ENCODE measurements at places on chromosomes 12 and 14.

GRCh38 chr14:72686101-72686500 lies 207.8 kb downstream of the DPF3 start:
- no peak for DNase-seq

DNA sequence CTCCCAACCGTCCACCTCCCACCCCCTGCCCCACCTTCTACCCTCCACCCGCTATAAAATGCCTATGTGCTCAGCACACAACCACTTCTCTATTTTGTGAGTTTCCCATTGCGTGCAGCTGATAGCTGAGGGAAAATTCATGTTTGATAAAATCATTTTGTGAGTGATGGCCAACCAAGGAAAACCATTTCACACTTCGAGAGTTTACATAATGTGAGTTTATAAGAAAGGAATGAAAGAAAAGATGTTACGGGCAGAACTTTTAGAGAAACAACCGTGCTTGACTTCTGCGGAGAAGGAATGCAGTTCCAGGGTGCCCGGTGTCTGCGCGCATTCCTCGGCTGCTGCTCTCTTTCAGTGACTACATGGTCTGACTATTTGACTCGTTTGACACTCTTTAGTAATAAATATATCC lies 140.9 kb downstream of the EFCAB11 start:
- no peak for DNase-seq

GRCh38 chr12:27969624-27970400 lies 2.7 kb downstream of the PTHLH start:
- DNase-seq: peak; percentile 11

GRCh38 chr12:14167005-14167628 lies 185.7 kb upstream of the GRIN2B start:
- no peak for DNase-seq

DNA sequence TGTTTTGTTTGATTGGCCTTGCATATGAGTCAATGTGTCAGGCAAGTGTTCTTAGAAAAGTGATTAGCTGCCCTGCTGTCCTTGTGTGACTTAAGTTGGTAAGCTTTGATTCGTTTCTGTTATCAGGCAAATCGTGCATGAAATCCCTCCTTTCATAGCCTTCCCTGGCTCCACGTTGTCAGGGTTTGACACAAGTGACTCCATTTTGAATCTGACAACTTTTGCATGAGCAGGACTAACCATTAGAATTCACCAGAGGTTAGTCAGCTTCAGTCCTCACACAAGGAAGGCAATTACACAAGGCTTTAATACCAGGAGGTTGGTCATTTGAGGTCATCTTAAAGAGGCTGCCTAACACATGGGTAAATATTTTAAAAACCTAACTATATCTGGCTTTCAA lies 68.2 kb downstream of the GPATCH2L start:
- DNase-seq: no peak

DNA sequence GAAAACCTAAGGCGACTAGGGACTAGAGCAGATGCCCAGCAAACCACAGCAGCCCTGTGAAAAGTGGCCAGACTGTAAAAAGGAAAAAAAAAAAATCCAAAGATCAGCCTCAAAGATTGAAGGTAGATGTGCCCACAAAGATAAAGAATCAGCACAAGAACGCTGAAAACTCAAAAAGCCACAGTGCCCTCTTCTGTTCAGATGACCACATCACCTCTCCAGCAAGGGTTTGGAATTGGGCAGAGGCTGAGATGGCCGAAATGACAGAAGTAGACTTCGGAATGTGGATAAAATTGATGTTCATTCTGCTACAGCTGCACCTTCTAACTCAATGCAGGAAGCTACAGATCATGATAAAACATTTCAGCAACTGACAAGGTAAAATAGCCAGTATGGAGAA lies 154.4 kb downstream of the GPHN start:
- DNase-seq: no peak

- DNase-seq: no peak
These were observed 186.4 kb upstream of the PRKD1 start for GRCh38 chr14:30114051-30114450.

- DNase-seq: no peak
These were observed 325 bp upstream of the CLIP1 start for GRCh38 chr12:122422730-122423257.

- peak; percentile 48 for DNase-seq
These were observed 4.6 kb downstream of the MTRFR start for GRCh38 chr12:123237646-123238329.

DNA sequence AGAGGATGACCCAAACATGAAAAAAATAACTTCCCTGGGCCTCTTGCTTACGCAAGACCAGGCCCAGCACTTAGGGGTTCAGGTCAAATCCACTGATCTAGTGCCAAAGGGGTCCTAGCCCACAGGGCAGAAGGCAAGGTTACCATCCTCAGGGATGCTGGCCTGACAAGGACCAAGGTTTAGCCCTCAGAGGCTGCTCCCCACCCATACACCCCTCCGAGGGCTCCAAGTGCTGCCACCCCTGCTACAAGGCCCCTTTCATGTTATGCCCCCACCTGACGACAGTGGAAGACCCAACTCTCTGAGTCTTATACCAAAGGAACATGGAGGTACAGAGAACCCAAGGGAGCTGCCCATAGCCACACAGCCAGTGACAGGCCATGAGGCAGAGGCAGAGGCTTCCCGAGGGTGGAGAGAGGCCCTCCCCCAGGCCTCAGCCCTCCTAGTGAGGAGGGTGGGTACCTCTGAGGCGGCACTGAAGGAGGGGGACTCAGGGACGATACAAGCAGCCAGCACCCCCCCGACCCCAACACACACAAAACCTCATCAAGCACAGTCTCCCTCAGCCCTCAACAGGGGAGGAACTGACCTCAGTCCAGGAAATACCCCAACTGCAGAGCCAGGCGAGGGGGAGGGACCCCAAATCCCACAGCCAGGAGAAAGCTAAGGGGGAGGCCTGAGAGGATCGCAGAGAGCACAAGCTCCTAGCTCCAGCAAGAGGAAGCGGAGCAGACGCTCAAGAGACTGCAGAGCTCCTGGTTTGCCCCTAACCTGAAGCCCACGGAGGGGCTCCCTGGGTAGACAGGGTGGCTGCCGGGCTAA lies 37.0 kb downstream of the ANAPC7 start:
- no peak for DNase-seq

GRCh38 chr12:111425655-111426054 lies 19.9 kb downstream of the SH2B3 start:
- no peak for DNase-seq

DNA sequence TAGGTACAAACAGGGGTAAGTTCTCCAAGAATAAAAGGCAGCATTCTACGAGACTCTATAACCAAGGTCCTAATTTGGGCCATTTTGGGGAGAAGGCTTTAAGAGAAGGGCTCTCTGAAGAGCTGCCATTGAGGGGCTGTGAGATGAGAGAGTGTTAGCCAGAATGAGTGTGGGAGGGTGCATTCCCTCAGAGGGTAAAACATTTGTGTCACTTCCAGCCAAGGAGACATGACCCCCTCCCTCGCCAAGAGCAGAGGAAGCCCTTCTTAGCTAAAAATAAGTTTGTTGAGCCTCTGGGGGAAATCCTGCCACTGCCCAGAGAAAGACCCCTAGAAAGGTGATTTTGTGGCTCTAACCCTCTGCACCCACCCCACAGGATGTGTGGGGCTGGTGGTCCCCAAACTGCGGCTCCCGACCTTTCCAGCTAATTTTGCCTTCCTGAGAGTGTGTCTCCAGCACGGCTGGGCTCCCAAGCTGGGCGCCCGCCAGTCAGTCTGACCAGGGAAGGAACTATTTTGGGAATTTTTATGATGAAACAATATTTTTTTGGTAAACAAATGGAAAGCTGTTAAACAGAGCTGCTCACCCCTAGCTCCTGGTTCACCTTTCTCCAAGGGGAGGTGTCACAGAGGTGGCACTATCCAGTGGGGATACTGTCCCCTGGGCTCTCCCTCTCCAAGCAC lies 65.9 kb upstream of the JDP2 start:
- DNase-seq: no peak

GRCh38 chr14:103641161-103641560 lies 12.2 kb downstream of the KLC1 start:
- DNase-seq: no peak

GRCh38 chr12:5872745-5873144 lies 72.3 kb downstream of the ANO2 start:
- DNase-seq: no peak

- no peak for DNase-seq
These were observed 230.8 kb downstream of the DPF3 start for GRCh38 chr14:72663076-72663487.

Measured in T-helper 17 cell (primary cell).